Stimulated activated CD8-positive, alpha-beta memory T cell treated with anti-CD3 and anti-CD28 coated beads, Interleukin-15, amount 100 ng/mL, for 48 hours (primary cell): ENCODE measurements at places on chromosomes 11 and 22.

DNA sequence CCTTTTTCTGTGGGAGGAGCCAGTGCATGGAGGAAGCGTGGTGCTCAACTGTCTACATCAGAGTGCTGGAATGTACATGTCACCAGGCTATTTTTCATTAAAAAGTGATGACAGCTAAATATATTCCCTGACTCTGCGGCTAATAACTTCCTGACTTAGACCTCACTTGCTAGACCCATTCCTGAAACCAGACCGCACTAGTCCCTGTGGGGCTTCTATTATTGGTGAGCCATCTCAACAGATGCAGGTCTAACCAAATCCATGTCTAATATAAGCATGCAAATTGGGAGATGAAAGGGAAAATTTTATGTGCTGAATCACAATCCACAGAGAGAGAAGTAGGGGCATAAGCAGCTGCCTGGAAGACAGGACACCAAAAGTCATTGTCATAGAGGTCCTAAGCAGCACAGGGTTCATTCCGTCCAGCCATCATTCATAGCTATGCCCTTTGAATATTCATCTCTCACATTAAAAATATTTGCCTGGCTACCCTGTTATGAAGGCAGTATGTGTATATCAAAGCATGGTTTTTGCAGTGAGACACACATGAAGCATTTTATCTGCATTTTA is 110.9 kb upstream of the BLID start:
- no peak for DNase-seq

GRCh38 chr11:18000760-18001159 is 12.1 kb downstream of the SERGEF start:
- DNase-seq: no peak

GRCh38 chr11:22938691-22939090 is 78.4 kb upstream of the CCDC179 start:
- no peak for DNase-seq

GRCh38 chr22:39179841-39180335 is 27.4 kb upstream of the CBX7 start:
- DNase-seq: no peak

- DNase-seq: peak; percentile 72
Observed at GRCh38 chr11:17352950-17353820, 1.6 kb downstream of the NCR3LG1 start.

DNA sequence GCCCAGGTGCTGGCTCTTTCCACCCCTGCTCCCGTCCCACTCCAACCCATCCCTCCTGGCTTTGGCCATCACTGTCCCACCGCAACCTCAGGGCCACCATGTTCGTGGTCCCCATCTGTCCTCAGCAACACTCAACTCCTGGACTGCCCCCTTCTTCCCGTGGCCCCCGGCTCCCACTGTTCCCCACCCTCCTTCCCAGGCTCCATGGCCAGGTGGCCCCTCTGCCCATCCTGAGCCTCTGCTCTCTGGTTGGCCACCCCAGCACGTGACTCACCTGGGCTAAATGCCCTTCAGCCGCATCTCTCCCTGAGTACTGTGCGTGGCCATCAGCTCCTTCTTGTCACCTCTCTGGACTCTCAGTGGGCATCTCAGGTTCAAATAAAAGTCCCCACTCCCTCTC is 41.6 kb upstream of the PHF21B start:
- no peak for DNase-seq

DNA sequence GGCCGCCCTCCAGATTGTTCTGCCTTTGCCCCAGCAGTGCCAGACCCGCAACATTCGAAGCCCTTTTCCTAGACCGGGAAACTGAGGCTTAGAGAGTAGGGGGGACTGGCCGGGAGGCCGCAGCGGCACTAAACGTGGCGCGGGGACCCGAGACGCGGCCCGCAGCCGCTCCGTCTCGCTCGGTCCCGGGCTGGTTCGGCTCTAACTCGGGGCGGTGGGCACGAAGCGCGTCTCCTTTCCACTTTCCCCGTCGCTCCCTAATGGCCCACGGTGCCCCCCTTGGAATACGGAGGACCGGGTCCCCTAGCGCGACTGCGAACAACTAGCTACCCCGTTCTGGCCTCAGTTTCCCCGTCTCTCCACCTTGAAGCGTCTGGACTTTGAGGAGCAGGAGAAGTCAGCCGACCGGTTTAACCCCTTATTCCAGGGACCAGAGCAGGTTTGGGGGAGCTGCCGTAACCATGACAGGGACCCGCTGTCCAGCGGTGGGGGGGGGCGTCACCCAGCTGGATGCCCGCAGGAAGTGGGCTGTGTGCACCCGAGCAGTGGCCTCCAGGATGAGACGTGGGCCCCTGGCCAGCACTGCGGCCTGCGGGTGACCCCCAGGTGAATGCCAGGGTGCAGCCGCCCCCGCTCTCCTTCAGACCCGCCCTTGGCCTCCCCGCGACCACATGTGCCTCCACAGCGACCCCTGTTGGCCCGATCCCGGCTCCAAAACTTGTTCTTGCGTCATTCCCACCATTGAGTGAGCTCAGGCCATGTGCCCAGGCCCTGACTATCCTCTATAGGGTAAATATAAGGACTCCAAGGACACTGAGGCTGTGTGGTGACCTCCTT is 1.1 kb downstream of the CDC42EP1 start:
- DNase-seq: peak; percentile 69

- no peak for DNase-seq
Observed at GRCh38 chr22:37862570-37863325, 13.5 kb downstream of the EIF3L start.

- DNase-seq: no peak
Observed at GRCh38 chr11:47854667-47855066, 6.5 kb upstream of the NUP160 start.
